ENCODE measurements at places on chromosomes 4 and X.

- DNase-seq: no peak
These were observed 115.6 kb upstream of the NR3C2 start for GRCh38 chr4:148557793-148558192.

DNA sequence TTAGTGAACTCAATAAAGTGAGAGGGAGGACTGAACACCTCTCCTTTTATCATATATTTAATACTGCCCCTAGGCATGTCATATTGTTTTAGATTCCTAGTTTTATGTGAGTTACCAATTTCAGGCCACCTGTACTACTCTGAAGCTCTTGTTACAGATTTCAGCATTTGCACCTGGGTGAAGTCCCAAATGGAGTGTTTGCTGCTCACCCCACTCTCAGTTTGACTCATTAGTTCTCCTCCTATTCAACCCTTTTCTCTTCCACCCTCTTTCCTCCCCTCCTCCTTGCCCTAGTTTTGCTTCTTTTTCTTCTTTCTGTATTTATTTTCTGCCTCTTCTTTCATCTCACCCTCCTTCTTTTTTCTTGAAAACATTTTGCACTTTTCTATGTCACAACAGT is 1852.2 kb upstream of the IGFBP7 start:
- no peak for DNase-seq

- no peak for DNase-seq
These were observed 17.3 kb downstream of the TRAM1L1 start for GRCh38 chr4:117068120-117068519.

DNA sequence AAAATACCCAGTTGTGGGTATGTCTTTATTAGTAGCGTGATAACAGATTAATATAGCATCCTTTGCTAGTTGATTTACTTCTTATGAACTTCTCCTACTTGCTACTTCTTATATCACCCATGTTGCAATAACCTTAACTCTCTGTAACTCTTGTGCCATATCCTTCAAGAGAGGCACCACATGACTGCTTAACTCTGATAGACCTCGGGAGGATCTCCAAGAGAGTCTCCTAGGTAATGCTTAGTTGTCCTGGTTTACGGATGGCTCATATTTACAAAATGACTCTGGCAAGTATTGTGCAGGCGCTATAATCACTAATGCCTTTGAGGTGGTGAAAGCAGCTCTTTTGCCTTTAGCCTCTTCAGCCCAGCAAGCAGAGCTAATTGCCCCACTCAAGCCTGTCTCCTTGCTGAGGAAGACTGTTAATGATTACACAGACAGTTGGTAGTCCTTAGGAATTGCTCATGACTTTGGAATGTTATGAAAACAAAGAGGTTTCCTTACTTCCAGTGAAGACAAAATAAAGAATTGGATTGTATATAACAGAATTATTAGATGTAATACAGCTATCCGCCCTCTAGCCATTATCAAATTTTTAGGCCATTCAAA is 1305.8 kb downstream of the PCDH7 start:
- DNase-seq: no peak

- DNase-seq: no peak
These were observed 165.6 kb downstream of the C4orf33 start for GRCh38 chr4:129261584-129261983.

DNA sequence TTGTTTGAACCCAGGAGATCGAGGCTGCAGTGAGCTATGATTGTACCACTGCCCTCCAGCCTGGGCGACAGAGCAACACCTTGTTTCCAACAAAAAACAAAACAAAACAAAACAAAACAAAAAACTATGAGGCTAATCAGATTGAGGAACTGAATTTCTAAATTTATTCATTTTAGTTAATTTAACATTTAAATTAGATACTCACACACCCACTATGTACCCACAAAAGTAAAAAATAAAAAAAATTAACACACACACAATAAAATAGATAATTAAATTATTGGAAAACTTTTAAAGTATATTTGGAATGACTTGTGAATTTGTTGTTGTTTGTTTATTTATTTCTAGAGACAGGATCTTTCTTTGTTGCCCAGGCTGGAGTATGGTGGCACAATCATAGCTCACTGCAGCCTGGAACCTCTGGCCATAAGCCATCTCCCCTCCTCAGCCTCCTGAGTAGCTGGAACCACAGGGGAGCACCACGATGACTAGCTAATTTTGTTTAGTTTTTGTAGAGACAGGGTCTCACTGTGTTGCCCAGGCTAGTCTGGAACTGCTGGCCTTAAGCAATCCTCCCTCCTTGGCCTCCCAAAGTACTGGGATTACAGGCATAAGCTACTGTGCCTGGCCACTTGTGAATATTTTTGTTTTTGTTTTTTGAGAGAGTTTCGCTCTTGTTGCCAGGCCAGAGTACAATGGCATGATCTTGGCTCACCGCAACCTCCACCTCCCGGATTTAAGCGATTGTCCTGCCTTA is 9.8 kb upstream of the ZNF157 start:
- no peak for DNase-seq

- DNase-seq: no peak
These were observed 6.9 kb downstream of the SORCS2 start for GRCh38 chr4:7199129-7199725.

DNA sequence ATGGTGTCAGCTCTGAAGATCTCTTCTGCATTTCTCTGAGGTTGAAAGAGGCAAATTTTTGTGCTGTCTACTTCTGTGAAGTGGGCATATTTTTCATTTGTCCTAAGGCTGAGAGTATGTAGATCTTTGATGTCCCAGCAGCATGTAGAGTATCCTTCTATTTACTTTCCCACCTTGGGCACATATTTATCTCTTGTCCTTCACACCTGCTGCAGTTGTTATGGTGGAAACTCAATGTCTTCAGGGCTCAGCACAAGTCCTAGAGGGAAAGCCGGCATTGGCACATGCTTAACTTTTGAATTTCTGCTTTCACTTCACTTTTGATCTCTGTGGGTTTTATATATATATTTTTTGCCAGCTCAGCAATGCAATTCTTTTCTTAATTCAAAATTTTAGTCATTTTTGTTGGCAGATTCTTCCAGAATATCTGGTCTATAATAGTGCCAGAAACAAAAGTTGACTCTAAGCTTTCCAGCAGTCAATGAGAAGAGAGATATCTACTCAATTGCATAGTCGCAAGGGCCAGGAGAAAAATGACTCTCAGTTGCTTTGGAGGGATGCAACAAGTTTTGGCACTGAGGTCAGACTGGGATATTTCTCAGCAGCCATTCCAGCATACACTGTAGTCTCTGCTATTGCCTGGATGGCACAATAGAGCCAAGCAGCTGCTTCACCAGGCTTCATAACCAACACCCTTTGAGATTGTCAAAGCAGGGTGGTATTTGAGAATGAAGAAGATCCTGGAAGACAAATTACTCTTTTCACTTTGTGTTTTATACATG is 127.8 kb upstream of the FAT1 start:
- DNase-seq: no peak

DNA sequence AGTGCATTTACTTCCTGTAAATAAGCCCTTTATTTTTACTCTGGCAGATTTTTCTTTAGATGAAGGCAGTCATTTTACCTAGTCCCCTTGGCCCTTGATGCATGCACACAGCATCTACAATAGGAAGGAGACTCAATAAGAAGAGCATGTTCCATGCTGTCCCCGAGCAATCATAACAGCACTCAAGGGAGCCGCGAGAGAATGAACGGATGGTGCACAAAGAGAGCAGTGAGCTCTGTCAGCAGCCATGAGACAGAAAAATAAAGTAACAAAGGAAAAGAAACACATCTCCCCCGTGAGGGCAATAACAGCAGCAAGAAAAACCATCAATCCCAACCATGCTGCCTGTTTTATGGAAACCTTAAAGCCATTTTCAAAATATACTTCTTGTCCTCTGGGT is 11.9 kb downstream of the SMIM31 start:
- no peak for DNase-seq

- no peak for DNase-seq
These were observed 2.9 kb downstream of the NDST4 start for GRCh38 chr4:115110191-115111181.

GRCh38 chr4:148773313-148773712 is 331.1 kb upstream of the NR3C2 start:
- no peak for DNase-seq

GRCh38 chr4:179664430-179665027 is 2222.3 kb upstream of the AGA start:
- no peak for DNase-seq

- no peak for DNase-seq
These were observed 10.5 kb upstream of the DCHS2 start for GRCh38 chr4:154502111-154502510.

DNA sequence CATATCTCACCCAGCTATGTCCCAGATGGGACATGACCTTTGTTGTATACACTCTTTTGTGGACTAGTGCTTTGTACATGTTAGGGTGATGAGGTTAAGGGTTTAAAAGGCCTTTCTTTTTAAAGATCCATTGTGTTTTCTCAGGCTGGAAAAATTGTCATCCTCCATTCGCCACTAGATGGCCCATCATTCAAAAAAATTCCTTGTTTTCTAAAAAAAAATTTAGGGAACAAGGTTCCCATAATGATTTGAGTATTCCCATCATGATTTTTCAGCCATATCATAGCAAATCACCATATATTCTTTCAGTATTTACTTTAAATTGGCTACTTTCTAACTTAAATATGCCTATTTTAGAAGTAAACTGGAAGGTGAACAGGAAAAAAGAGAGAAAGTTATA is 91.9 kb upstream of the TMEM164 start:
- DNase-seq: no peak

GRCh38 chrX:108223585-108223984 is 132.0 kb downstream of the ATG4A start:
- no peak for DNase-seq

- no peak for DNase-seq
These were observed 10.4 kb upstream of the PLK4 start for GRCh38 chr4:127870281-127870680.
